ENCODE measurements at places on chromosomes 3 and 15.

- DNase-seq: no peak
Measured at GRCh38 chr3:124652009-124652408, 78.2 kb upstream of the UMPS start.

DNA sequence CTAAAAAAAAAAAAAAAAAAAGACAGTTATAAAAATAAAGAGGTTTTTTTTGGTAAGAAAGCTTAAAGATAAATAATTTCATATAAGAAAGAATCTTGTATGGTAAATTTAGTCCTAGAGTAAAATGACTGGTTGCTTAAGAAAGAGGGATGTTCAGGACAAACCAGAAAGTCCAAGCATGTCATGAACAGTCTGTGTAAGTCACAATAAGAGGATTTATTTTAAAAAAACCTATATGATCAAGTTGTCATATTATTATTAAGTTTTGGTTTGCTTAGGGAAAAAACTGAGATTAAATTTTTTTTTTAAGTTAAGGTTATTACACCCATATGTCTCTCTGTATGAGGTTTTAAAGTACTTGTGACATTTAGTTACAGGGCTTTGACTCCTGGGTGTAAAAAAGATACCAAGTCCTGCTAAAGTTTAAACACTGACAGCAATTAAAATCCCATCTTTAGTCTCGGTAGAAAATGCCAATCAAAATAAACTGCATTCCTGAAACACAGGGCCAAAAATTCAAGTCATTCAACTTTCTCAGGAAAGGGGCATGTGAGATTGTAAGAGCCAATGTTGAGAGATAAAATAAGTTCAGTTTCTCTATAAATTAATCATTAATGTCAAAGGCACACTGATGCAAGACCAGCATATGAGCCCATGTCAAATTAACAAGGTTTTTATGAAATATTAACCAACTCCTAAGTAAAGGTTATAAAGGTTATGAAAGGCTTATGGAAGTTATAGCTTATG, 8.5 kb upstream of the BDH1 start:
- DNase-seq: no peak

GRCh38 chr15:76253691-76254473, 57.4 kb downstream of the ETFA start:
- DNase-seq: no peak

GRCh38 chr3:75049533-75049932, 435.1 kb upstream of the CNTN3 start:
- no peak for DNase-seq

GRCh38 chr3:42665050-42665878, 11.8 kb downstream of the ZBTB47 start:
- no peak for DNase-seq

DNA sequence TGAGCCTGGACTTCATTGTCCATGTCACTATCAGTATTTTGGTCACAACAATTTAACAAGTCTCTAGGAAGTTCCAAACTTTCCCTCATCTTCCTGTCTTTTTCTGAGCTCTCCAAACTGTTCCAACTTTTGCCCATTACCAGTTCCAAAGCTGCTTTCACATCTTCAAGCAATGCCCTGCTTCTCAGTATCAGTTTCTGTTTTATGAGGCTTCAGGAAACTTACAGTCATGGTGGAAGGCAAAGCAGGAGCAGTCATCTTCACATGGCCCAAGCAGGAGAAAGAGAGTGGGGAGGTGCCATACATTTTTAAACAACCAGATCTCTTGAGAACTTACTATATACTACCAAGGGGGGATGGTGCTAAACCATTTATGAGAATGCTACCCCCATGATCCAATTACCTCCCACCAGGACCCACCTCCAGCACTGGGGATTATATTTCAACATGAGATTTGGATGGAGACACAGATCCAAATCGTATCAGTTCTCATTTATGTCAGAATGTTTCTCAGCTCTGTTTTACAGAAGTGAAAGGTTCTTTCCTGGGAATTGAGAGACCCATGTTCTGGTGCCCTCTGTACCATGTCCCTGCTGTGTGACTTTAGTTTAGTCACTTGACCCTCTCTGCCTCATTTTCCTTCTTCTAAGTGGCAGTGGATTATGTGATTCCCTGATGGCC, 169.7 kb downstream of the PLCL2 start:
- no peak for DNase-seq

DNA sequence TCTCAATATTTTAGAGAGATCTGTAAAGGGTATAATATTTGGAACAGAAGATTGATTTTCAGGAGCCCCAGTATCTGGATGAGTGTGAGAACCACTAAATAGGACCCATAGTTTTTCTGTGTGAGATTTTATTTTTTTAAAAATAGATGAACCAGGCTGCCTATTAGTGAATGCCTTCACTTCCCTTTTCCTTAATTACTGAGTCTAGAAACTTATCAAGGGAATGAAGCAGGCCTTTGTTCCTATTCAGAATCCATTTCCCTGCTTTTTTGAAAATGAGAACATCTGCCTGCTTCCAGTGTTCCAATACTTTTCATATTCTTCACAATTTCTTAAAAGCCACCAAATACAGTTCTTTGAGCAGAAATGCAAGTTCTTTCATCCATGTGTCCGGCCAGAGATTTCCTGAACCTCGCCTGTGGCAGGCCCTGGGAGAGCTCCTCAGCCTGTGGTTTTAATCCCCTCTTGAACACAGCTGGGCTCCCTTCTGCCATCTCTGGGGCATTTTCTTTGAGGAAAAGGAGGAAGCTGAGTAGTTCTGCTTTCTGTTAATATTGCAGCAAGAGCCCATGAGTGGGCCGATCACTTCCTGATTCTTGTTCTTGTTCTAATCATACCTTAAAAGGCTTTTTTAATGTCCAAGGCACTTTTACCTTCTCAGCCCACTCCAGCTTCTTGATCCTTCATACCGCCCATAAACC, 4.7 kb downstream of the EHD4 start:
- no peak for DNase-seq

DNA sequence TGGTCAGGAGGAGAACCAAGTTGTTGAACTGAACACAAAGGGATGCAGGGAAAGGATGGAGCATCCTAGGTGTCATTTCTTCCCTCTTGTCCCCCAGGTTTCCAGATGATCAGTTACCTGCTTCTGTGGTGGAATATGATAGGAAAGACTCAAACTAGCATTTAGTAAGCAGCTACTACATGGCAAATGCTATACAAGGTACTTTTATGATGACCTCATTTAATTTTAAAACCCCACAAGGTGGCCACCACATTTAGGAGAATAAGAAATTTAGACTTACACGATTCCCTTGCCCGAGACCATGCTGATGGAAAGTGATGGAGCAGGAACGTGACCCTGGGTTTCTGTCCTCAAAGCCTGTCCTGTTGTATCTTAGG, 40.9 kb downstream of the CCR4 start:
- no peak for DNase-seq

GRCh38 chr3:8882171-8882593, 81.1 kb downstream of the RAD18 start:
- no peak for DNase-seq

- no peak for DNase-seq
Measured at GRCh38 chr3:97871186-97871585, 49.4 kb downstream of the CRYBG3 start.

- no peak for DNase-seq
Measured at GRCh38 chr3:158678687-158679086, 6.2 kb upstream of the LXN start.

- no peak for DNase-seq
Measured at GRCh38 chr3:156413293-156413892, 141.5 kb downstream of the SSR3 start.

DNA sequence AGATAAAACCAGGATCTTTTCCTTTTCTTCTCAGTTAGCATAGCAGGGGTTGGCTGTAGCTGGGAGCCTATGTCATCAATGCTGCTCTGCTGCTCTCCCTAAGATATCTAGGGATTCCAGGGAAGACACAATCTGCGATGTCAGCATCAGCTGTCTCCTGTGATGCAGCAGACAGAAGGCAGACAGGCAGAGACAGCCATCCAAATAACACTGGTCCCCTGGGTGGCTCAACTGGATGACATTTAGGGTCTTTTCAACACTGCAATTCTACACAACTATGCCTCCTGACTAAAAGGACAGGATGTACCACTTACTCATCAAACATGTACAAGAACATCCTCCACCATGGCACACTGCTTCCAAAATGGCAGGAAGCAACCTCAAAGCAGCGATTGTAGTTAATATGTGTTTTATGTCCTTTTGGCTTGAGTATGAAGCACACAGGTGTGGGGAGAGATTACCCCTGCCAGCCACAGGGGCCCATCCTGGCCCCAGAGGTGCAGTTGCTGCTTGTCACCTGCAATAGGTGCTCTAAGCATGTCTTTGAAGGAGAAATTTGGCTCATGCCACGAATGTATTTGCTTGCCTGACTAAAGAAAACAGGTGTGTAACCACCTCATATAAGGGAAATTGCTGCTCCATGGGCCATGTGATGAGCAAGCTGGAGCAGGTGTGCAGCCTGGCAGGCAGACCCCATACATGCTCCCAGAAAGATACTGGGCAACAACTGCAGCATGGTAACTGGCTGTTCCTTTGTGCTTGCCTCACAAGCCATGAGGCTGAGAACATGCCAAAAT, 357.8 kb downstream of the VPS13C start:
- no peak for DNase-seq

DNA sequence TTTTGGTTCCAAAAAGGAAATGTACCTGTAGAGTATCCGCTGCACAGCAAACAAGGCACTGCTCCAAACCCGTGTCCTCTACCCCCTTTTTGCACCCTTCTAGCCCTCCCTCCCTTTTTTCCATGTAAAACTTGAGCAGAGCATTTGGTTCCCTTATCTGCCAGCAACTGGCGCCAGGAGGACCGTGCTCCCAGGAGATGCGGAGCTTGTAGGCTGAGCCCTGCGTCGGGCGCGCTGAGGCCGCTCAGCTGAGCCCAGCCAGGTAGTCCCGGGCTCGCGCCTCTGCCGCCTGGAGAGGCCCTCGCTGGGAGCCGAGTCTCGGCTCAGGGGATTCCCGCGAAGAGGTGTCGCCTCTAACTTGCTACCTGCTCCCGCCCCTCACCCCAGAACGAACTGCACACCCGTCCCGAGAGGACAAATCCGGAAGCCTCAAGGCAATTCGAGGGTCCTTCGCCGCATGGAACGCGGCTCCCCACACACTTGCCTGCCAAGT, 575 bp downstream of the TRPM7 start:
- DNase-seq: peak; percentile 21

- DNase-seq: no peak
Measured at GRCh38 chr3:63964681-63965485, 52.7 kb upstream of the SCAANT1 start.

DNA sequence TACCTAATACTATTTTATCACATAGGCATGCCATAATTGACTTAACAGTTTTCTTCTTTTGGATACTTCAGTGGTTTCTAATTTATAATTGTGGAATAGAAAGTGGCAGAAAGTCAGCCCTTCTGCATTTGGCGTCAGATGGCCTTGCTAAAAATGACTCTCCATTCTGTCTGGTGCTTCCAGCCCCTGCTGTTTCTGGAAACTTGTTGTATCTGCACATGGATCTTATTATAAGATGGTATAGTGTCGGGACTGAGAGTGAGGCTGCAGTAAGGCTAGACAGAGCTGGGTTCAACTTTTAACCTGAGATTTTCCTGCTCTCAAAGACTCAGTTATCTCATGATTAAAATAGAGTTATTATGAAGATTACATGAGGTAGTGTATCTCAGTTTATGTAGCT, 74.8 kb upstream of the WDR72 start:
- DNase-seq: no peak

All from activated T-helper 1 cell treated with anti-CD3 and anti-CD28 coated beads, Interleukin-2, amount 50 U/mL, for 16 hours (primary cell).